ELR (cell line): ENCODE measurements at places on chromosomes 2 and 18.

- no peak for DNase-seq
Measured at GRCh38 chr18:79634593-79635426, 44.8 kb upstream of the CTDP1 start.

DNA sequence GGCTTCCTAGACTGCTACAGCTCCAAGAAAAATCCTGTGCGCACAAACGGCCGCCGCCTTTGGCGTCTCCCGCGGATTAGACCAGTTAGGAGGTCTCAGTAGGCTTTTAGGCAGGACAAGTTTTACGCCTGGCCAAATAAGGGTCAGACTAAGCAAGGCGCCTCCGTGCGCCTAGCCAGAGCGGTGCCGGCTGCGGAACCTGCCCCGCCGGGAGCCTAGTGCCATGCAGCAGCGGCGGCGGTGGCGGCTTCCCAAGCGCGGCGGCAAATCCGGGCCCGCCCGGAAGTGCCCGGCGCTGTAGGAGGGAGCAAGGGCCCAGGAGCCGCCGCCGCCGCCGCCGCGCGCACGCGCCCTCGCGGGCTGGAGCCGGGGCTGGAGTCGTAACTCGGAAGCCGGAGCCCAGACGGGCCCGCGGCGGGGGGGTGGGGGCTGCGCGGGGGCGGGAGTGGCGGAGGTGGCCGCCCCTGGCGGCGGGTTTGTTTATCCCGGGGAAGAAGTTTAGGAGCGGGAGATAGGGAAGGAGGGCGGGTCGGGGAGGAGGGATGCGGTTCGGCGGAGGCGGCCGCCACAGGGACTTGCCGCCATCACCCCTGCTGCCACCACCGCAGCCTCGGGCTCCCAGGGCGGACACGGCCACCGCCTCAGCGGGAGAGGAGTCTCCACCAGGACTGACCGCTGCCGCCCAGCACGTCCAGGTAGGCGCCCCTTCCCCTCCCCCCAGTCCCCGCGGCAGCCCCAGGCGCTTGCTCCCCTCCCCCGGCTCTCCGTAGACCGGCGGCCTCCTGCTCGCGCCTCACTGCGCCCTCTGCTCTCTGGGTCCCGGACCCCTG, at the start of gene SPOPL:
SPOPL (plus strand) TSS at position 346 of the 830 bp plus-strand sequence. CDS start 48,447 bp downstream, outside the sequence.
- DNase-seq, result peak; percentile 89

DNA sequence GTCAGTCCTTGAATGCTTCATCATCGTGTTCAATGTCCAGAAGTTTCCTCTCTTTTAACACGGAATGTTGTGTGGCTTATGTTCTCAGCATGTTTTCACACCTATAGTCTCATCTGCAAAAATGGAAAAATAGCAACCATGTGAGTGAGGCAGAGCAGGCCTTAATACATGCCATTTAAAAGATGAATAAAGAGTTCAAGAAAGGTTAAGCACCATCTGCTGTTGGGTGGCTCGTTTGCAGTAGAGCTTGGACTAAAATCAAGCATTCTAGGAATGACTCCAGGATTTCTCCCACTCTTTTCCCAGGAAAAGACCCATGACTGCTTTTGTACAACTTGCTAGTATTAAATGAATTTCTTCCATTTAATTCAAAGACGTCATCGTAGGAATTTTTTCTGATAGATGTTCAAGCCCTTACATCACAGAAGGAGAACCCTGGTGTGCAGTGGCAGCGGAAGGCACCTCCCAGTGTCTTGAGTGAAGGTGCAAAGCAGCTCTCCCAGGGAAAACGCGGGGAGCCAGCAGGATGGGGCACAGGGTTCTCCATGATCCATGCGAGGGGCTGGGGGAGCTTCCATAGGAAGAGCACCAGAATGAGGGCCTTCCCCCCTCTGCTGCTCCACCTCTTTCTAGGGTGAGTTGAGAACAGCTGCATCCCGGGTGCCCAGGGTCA, 9.6 kb downstream of the DCDC2C start:
- DNase-seq, result no peak

DNA sequence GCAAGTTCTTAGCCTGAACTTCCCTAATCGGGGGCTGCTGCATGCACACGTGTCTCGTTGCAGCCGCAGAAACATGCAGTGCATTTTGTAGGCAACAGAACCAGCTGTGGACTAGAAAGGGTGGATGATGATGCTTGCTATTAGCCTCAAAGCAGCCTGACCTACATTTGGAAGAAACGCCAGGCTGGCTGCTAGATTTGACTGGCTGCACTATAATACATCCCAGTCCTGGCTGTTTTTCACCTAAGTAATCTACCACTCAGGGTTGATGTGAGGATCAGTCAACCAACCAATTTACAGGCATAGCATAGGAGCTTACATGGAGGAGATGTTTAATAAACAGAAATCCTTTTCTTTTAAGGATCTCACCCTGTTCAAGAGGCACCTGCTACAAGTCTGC, 56.4 kb upstream of the SPP2 start:
- DNase-seq, result no peak

- no peak for DNase-seq
Measured at GRCh38 chr2:127698553-127699355, 2.5 kb upstream of the SFT2D3 start.

DNA sequence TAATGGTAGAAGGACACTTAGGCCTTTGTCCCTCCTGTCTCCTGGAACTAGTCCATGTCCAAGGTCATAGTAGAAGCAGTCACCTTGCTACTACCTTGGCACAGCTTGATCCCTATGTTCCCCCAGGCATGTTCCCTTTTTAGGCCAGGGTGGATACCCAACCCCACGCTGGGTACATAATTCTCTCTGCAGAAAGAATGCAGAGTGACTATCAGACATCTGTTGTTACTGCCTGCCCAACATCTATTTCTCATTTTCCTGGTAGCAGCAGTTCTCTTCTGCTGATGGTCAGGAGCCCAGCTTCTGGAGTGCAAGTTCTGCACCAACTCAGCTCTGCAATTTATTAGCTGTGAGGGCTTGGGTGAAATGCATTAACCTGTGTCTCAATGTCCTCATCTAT, 4.4 kb upstream of the METTL21A start:
- DNase-seq, result no peak
